ENCODE measurements at places on chromosomes 3 and 15.

- no peak for DNase-seq
Measured at GRCh38 chr15:78414621-78415250, 23.3 kb upstream of the IREB2 start.

DNA sequence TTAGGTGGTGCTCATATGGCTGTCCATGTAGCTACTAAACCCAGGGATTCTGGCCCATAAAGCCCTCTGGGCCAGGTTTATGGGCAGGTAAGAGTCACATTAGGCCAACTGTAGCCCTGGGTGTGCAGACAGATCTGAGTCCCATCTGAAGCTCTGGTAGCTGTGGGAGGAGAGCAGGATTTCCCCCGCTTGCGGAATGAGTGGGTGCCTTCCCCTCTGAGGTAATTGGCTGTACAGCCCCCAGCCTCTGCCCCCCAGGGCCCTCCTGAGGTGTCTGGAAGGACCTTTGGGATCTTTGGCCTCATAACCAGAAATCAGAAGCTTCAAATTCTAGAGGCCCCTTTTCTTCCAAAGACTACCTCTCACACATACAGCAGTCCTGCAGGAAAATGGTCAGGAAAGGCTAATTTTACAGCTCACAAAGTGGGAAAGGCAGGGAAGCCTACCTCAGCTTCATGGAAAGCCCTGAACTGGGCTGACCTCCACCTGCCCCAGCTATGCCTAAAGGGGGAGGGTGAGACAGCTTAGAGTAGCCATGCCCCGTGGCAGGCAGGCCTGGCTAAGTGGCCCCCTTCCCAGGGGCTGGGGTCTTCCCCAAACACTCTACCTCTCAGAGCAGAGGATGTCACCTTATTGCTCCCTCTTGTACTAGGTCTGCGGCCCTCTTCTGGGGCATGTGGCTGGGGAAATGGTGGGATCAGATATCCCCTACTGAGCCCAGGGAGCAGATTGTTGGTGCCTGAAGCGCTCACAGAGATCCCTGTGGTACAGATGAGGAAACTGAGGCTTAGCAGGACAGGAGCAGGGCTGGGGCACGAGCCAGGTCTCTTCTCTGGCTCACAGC is 16.8 kb downstream of the HEMK1 start:
- DNase-seq, result no peak

GRCh38 chr15:76282465-76282864 is 28.8 kb downstream of the ETFA start:
- no peak for DNase-seq

DNA sequence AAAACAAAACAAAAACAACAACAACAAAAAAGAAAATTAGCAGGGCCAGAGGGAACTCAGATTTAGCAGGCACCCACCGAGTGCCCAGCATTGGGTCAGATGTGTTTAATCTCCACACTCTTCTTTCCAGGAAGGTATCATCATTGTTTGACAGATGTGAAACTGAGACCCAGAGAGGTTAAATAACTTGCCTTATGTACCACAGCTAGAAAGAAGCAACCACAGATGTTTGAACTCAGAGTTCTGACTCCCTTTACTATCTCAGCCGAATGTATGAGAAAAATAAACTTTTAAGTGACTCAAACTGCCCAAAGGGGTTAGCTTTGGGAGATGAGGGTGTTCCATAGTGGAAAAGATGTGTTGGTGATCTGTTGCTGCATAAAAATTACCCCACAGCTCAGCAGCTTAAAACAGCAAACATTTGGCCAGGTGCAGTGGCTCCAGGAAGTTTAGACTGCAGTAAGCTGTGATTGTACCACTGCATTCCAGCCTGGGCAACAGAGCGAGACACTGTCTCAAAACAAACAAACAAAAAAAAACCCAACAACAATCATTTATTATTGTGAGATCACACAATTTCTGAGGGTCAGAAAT is 4.5 kb upstream of the RPP25 start:
- DNase-seq, result no peak

- DNase-seq, result no peak
Measured at GRCh38 chr3:153673853-153674252, 447.3 kb upstream of the ARHGEF26 start.

DNA sequence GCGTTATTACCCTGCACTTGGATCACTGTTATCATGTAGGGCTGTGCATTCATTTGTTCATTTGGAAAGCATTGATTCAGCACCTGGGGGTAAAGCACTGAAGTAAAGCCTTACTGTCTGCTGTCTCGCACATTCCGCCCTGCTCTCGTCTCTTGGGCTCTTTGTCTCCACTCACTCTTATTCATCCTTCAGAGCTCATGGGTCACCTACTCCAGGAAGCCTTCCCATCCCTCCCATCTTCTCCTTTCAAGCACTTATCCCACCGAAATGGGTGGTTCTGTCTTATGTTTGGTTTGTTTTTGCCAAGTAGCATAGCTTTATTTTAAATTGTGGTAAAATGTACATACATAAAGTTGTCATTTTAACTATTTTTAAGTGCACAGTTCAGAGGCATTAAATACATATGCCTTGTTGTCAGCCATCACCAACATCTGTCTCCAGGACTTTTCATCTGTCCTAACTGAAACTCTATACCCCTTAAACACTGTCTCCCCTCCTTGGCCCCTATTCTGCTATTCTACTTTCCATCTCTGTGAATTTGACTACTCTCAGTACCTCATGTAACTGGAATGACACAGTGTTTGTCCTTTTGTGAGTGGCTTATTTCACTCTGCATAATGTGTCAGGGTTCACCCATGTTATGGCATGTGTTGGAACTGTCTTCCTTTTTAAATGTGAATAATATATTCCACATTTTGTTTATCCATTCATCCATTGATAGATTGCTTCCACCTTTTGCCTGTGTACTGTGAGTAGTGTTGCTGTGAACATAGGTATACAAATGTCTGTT is 9.3 kb downstream of the DIS3L start:
- no peak for DNase-seq

DNA sequence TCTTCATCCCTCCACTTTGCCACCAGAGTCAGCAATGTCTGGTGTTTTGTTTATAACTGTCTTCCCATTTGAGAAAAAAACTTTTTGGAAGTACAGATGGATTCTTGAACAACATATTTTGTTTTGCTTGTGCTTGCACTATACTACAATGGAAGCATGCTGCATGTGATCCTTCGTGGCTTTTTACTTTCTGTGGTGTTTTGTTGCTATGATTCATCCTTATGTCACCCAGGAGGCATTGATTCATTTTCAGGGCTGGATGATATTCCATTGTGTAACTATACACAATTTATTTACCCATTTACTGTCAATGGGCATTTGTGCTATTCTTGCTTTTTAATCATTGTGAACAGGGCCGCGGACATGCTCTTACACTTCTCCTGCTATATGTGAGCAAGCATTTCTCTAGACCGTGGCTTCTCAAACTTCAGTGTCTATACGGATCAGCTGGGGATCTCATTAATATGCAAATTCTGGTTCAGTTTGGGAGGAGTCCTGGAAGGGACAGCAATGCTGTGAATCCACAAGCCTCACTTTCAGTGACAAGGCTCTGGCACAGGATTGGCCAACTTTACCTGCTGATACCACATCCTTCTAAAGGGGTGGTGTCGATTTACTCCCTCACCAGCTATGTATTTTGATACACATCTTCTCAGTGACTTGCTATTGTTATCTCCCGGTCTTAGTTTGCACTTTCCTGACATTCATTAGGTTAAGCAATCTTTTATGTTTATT is 65.9 kb downstream of the POLR2M start:
- DNase-seq, result peak; percentile 4

- DNase-seq, result peak; percentile 4
Measured at GRCh38 chr3:150975086-150975991, 2.8 kb upstream of the CLRN1 start.

- DNase-seq, result peak; percentile 14
Measured at GRCh38 chr3:171753025-171753472, 57.2 kb downstream of the PLD1 start.

Measured in fibroblast of lung (primary cell).